ENCODE measurements at places on chromosomes 3 and 15. TPM values are rescaled to one million over a fixed set of nuclear protein-coding genes. Genes with fewer than 3 reads are reported as not detected.

- DNase-seq, result peak; percentile 96
Measured at GRCh38 chr15:78149068-78149804, at the start of gene IDH3A. Gene IDH3A (plus strand): TSS chr15:78149362. CDS start chr15:78149404, 42 bp downstream.

DNA sequence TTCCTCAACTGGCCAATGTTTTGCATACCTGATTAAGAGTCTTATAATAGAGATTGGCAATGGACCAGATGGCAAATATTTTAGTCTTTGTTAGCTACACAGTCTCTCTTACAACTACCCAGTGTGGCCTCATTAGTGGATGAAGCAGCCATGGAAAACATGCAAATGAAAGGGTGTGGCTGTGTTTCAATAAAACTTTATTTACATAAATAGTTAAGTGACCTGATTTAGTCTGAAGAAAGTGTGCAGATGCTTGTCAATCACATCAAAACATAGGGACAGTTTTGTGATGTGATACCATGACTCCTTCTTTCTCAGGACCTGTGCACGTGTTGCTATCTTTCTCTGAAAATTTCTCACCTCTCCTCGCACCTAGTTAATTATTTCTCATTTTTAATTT, 309.8 kb upstream of the GRM7 start:
- no peak for DNase-seq

Gene C3orf20
- polyA plus RNA-seq, result 0.56 TPM

Gene CFAP92
- polyA plus RNA-seq, result 1.8 TPM

- DNase-seq, result no peak
Measured at GRCh38 chr15:65940618-65940909, 71.3 kb downstream of the RAB11A start.

- no peak for DNase-seq
Measured at GRCh38 chr3:25589104-25589782, 75.5 kb downstream of the TOP2B start.

GRCh38 chr3:126517291-126517951, at the start of gene UROC1:
Gene UROC1 (minus strand): TSS chr3:126517773. CDS start chr3:126517719, 54 bp downstream.
- no peak for DNase-seq

DNA sequence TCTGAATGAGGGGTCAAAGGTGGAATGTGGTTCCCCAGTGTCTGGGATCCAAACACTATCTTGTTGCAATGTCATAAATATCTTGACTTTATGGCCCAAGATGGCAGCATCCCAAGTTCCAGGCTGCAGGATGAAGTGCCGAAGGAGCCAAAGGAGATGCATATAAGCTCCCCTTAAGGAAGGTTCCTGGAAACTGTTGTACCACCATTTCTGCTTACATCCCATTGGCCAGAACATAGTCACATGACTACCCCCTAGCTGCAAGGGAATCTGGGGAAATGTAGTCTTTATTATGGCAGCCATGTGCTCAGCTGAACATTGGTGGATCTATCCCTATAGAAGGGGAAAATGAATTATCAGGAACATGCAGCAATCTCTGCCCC, 54.3 kb downstream of the BDH1 start:
- DNase-seq, result no peak

DNA sequence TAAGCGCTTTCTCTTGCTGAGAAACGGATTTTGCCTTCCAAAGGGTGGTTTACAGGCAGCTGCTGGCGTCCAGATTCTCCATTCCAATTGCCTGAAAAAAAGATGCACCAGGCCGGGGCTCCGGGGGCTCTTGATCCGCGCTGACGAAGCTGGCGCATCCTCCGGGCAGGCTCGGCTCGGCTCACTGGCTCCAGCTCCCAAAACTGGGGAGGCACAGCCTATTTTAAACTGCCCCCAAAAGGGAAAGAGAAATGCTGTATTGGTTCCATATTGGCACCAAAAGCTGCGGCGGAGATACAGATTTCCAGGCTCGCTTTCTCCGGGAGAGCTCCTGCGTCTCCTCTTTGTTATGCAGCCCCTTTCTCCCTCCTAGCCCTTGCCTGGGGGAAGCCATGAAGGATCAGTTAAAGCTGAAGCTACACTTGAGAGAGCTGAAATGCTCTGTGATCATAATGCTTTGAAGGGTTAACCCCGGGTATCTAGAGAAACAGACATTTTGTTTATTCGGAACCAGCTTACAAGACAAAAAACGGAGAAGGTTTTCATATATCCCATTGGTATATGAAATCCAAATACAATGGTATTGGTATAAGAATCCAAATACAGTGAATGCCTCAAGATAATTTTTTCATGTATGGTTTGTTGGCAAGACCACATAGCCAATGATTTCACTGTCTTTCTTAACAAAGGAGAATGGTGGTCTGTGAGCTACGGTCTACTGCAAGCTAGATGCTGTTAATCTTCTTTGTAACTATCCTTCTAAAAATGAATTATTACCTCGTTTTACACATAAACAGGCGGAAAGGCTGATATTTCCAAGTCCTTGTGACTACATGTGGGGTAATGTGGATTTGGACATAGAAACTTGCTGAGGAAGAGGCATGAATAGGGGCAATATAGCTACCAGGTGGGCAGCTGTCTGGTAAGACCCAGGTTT, 693 bp downstream of the CD200 start:
- peak; percentile 63 for DNase-seq

- DNase-seq, result no peak
Measured at GRCh38 chr3:153768561-153769469, 352.4 kb upstream of the ARHGEF26 start.

Gene ECT2
- 35.5 TPM for polyA plus RNA-seq

DNA sequence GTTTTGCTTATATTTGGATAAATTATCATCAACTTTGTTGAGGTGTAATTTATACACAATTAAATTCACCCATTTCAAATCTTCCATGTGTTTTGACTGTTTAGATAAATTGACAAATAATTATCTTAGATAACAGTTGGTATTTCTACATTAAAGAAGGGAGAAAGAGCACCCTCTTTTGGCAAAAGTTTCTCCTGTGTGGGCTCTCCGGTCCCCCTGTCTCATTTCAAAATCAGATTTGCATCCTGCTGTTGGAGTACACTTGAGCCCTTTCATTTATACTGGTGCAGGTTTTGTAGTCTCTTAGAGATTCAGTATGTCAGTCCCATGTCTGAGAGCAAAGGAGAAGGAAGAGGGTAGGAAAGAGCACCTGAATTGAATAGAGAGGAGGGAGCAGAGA, 49.4 kb downstream of the NKIRAS1 start:
- DNase-seq, result no peak

GRCh38 chr3:46375218-46375617, 4.5 kb downstream of the CCR5 start:
- no peak for DNase-seq

Gene MEX3B
- 15.9 TPM for polyA plus RNA-seq

DNA sequence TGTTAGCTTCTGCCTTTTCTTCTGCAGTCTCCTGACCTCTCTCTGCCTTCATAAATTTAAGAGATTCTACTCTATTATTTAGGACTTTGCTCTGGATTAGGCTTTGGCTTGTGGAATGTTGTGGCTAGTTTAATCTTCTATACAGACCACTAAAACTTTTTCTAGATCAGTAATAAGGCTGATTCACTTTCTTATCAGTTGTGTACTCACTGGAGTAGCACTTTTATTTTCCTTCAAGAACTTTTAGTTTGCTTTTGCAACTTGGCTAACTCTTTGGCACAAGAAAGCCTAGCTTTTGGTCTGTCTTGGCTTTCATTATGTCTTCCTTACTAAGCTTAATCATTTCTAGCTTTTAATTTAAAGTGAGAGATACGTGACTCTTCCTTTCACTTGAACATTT, 265.5 kb upstream of the TBC1D5 start:
- DNase-seq, result no peak

Gene ADAMTS17
- 2.7 TPM for polyA plus RNA-seq

DNA sequence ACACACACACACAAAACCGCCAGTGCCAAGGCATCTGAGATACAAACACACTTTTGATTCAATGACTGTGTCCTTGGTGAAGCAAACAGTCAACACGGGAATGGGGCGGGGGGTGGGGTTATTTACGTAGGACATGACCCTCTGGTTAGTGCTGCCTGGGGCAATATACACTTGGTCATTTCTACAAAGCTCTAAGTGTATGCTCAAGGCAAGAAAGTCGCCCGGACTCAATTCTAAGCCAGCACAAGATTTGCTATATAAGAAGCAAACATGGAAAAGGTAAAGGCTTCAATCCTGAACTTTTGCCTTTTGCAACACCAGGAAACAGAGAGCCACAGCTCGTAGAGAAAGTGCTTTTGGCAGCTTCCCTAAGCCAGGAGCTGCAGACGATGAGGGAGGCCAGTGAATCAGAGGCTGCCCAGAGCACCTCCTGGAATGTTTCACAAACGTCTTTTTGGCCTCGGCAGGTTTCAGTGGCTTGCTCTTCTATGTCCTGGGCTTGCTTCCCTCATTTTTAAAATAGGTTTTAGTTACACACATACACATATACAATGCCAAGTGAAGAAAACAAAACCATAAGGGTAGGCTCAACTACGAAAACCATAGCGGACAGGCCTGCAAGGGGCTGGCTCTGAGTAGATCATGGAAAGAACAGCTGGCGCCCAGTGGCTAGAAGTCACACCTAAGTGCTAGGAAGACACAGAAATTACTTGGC, 73.6 kb downstream of the TM4SF4 start:
- no peak for DNase-seq

DNA sequence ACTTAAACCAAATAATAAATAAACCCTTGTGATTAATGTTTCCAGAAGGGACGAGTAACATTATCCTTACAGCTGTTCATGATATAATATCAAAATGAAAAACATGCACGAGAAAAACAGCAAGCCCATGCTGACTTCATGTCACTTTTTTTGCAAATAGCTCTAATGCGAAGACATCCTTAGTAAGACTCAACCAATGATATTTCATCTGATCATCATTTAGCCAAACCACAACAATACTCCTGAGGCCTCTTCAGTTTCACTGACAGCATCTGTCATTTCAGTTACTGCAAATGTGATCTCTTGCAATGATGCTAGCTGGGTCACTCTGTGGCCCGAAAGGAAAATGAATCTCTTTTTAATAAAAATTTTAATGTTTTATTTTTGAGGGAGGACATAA, 74.0 kb downstream of the POLR2M start:
- no peak for DNase-seq

GRCh38 chr15:42057799-42058646, 36.3 kb downstream of the PLA2G4D start:
- no peak for DNase-seq

Gene NR1I2
- 0.92 TPM for polyA plus RNA-seq

DNA sequence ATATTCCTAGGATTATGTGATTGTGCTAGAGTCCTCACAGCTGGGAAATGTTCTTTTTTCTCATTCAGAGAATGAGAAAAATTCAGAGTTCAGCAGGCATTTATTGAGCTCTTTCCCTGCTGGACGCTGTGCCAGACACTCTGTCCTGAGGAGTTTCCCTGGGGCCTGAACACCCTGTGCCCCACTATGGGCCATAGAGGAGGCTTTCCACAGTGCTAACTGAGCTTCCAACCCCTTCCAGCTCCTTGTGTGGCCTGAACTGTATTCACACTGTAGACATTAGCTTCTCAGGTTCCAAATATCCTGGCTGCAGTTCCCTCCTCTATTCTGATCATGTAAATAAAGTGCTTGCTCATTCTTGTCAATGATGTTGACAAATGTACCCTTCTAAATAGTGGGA, 10.0 kb downstream of the ABHD2 start:
- no peak for DNase-seq

Gene PRSS50
- polyA plus RNA-seq, result 1.4 TPM

DNA sequence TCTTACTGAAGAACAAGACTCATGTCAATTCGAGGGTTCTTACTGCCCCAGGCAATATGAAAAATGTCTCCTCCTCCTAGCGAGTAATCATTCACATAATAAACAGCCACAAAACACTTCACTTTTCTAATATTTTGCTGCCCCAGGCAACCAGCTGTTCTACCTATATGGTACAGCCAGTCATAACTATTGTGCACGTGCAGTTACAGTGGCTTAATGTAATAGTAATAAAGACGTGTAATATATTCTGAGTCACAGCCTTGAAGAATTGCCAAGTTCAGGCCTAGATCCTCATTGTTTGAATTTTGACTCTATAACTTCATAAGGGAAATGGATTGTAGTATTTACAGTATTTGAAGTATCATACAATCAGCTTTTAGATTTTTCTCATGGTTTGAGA, 1250.0 kb upstream of the GBE1 start:
- no peak for DNase-seq

Gene A4GNT
- polyA plus RNA-seq, result 0.78 TPM

DNA sequence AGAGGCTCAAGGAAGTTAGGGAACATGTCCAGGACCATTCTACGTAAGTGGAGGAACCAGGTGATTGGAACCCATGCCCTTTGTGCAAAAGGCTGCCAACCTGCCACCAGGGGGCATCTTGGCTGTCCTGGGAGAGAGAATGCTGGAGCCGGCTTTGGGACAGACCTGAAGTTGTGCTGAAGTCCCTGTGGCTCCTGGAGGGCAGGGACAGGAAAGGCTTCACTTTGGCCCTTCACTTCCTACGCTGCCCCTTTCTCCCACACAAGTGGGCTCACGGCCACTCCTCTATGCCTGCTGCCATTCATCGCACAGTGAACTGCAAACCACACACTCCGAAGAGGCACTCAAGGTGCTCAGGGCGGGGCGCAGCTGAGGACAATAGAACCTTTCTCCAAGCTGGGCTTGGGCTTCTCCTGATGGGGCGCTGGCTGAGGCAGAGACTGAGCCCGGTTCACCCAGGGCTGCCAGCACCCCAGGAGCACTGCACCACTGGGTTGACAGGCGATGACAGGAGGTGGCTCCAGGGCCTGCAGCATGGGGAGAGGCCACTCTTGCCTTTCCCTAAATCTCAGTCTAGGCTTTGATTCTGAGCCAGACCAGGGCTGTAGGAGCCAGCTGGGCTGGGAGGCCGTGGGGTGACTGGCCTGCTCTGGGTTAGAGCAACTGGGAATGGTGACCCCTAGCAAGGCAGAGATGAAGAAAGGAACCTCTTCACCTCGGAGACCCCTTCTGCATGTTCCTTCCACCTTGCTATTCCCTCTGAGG, 8.4 kb downstream of the SHF start:
- no peak for DNase-seq

Gene ZNF619
- 9.0 TPM for polyA plus RNA-seq

Gene TBCCD1
- 19.1 TPM for polyA plus RNA-seq

Gene CNTN4
- polyA plus RNA-seq, result 32.1 TPM

Gene FGF12
- polyA plus RNA-seq, result 5.2 TPM

DNA sequence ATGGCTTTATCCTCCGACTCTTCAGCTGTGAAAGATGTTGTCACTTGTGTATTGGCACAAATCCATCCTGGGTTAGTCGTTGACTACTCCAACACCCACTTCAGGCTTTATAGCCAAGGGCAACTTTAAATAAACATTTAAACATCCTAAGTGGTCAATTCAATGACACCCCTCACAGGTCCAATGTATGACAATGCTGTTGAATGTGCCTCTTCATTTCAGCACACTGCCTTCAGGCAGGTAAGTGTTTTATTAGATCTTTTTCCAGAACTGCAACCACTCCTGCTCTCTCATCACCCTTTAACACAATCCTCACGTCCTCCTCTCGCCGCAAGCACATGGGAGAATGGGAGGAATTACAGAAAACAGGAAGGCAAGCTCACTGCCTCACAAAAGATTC, 30.3 kb downstream of the IL12A start:
- DNase-seq, result no peak

DNA sequence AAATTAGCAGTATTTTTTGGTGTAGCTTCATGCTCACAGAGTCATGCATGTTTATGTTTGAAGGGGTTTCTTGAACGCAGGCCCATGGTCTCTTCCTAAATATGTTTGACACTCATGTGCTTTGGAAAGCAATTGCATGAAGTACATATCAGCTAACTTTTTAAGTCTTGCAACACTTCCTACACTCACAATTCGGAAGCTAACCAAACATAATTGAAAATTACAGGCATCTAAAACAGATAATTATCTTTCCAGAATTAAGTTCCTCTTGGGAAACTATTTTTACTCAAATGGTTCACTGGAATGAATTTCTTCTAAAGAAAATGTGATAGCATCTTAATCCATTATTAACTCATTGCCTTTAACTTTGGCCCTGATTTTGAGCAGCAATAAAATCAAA, 438.9 kb downstream of the RAP2B start:
- DNase-seq, result no peak

- DNase-seq, result no peak
Measured at GRCh38 chr3:9808345-9809037, 1.6 kb upstream of the TTLL3 start.
